ENCODE measurements at places on chromosomes 7 and 10.

DNA sequence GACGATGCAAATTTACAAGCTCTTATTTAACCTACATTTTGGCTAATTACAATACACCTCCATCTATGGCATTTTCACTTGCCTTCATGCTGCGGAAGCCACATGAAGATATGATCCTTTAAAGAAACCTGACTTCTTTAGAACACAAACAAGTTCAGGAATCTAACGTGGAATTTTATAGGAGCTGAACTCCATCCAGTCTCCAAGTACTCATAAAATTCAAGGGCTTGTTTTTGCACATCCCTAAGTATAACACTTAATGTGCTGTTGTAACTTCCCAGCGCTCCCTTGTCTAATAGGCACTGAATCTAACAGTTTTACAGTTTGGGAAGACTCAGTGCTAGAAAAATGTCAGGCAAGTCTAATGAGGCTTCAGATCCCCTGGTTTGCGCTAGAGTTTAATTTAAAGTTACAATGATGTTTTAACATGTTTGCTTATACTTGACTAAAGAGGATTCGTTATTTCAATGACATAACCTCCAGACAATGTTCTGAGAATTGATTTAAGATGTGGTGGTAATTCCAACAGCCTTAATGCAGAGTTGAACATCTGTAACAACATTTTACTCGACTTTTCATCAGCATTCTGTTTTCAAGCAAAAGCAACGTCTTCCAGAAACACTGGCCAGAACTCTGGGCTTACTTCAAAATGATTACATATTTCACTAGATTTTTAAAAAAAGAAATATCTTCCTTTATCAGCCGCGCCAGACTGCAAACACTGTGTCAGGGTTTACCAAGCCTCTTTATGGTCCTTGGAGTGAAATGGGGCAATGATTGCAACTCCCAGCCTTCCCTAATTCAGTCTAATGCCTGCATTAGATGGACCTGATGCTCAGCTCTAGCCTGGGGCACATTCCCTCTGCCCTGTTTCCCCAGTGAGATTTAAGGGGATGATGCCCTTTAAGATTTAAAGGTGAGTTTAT, 664.3 kb downstream of the KCNMA1 start:
- no peak for DNase-seq

DNA sequence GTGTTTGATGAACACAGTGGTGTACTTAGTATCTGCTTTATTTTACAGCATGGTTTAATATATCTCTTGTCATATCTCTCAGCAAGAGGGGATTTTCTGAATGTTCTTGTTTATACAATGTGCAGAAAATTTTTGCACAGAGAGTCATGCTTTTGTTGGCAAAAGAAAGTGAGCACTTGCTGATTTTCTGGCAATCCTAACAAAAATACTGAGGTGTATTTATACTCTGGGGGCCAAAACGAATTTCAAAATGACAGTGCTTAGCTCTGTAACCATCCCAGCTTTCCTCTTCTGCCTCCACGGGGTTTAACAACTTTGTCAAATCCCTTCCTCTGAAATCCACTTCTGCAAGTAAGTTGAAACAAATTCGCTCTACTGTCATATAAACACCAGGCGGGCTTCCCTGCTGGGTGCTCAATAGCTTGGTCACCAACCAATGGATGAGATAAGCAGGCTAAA, 169.2 kb downstream of the NOC3L start:
- no peak for DNase-seq

- DNase-seq, result no peak
Observed at GRCh38 chr10:91378061-91378460, 32.1 kb upstream of the HECTD2 start.

GRCh38 chr10:29239569-29240472, 49.0 kb upstream of the LYZL1 start:
- no peak for DNase-seq
